T-helper 9 cell (primary cell): ENCODE measurements at places on chromosomes 13 and 19.

GRCh38 chr13:113093580-113094409 lies 11.8 kb upstream of the F7 start:
- DNase-seq = no peak

- DNase-seq = no peak
Observed at GRCh38 chr13:71378961-71379905, 487.8 kb downstream of the DACH1 start.

DNA sequence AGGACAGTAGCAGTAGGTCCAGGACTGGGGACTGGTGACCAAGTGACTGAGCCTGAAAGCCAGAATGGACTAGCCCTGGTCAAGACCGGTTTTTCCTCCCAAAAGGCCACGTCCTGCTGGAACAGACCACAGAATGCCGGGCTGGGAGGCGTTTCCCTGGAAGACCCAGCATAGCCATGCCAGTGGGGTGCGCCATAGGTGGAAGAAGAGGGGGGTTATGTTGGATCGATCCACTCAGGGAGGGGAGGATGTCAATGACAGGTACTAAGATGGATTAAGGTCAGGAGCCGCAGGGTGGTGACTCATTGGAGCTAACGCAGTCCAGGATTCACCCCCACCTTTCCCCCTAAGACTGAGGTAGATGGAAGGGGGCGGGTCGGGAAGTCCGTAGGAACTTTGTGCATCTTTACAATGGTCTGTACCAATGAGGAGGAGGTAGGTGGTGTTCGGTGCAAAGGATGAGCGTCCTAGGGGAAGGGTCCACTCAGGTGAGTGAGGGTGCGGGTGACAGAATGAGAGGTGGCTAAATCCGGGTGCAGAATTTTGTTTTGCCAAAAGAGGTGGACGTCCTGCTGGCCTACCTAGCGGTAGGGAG lies 21.0 kb downstream of the VASP start:
- DNase-seq = no peak

GRCh38 chr19:16949496-16950023 lies 60.8 kb downstream of the F2RL3 start:
- DNase-seq = no peak

DNA sequence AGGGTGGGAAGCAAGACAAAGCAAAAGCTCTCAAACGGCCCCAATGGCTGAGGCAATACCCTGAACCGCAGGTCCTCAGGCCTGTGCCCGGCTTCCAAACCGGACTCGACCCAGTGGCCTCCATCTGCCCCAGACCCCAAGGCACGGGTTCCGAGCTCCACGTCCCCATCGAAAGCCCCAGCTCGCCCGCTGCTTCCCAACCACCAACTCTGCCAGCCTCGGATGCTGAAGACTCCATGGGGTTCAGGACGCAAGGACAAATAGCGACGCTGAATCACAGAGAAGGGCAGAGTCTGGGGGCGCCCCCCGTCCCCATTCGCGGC lies 559 bp downstream of the POLR2E start:
- DNase-seq = no peak

GRCh38 chr19:28208745-28209144 lies 1004.2 kb downstream of the UQCRFS1 start:
- DNase-seq = no peak

DNA sequence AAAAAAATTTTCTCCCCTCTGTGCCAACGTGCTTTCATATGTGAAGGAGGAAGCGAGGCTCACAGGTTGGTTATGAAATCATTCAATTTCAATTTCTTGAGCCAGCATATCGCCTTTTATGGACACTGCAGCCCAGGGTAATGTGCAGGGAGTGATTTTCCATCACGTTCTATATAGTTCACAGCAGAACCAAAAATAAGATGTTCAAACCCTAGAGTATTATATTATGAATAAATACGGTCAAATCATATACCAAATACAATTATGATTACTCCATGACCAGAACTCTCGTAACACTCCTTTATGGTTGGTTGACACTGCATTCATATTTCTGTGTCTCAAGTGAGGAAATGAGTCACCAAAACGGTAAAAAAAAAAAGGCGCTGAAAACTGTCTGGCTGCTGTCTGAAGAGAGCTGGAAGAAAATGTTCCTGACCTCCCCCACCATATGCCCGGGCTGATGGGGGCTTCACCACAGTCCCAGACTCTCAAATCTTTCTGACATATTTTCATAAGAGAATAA lies 75.8 kb upstream of the UBAC2 start:
- DNase-seq = peak; percentile 2

GRCh38 chr13:97306645-97307044 lies 84.5 kb downstream of the MBNL2 start:
- no peak for DNase-seq

DNA sequence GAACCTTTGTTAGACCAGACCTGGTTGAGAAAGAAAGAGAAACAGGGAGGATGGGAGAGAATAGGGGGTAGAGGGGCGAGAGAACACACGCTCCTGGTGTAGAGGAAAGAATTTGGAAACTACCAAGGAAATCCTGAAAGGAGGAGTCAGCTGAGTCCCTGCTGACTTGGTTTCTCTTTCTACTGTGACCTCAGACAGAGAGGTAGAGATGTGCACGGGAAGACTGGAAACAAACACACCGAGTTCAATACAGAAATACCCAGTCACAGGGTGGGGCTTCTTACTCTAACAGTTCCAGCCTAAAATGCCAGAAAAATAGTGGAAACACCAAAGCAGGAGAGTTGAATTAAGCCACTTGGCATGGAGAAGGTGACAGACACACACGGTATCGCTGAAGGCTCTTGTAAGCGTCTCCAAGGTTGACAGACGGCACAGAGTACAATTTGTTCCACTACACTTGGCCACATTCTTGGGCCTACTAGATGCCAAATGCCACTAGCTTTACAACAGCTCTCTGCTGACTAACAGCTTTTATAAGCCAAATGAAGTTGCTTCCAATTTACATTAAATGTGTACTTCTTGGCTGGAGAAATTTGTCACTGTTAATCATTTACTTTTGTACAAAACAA lies 28.1 kb downstream of the LATS2 start:
- no peak for DNase-seq

- no peak for DNase-seq
Observed at GRCh38 chr13:82772816-82773215, 1109.5 kb downstream of the SLITRK1 start.

DNA sequence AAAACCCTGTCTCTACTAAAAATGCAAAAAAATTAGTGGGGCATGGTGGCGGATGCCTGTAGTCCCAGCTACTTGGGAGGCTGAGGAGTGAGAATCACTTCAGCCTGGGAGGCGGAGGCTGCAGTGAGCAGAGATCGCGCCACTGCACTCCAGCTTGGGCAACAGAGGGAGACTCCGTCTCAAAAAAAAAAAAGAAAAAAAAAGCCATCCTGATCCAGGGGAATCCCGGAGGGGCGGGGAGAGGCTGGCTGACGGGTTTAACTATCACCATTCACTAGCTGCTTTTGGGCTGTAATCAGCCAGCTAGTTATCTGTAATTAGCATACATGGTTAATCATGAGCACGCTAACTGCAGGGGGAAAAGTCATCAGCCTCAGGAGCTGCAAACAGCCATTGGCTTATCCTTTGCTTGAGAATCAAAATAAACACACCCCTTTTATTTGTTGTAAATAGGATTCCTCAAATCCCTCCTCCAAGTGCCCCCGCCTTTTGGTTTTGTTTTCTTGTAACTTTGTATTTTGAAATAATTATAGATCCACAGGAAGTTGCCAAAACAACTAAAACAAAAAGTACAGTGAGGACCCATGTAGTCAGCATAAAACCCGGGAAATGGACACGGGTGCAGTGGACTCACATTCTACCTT lies 9.6 kb downstream of the FSD1 start:
- no peak for DNase-seq

- no peak for DNase-seq
Observed at GRCh38 chr13:100828226-100828625, 153.6 kb upstream of the TMTC4 start.

GRCh38 chr19:15471639-15472101 lies 7.3 kb upstream of the RASAL3 start:
- DNase-seq = no peak

DNA sequence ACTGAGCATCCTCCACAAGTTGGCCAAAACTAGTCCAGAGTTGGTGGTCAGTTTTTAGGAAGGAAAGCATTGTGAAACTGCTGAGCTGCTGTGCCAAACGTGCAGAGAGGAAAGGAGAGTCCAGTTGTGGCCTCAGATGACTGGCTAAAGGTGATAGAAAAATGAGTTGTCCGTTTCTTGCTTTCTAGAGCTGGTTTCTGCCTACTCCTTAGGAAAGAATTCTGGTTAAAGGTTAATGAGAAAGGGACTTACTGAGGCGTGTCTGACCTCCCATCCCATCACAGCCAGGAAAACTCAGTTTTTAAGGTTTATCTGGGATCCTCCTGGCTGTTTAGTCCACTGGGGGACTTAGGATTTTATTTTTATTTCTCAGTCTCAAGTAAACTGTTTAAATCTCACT lies 1186.3 kb downstream of the UQCRFS1 start:
- DNase-seq = no peak

DNA sequence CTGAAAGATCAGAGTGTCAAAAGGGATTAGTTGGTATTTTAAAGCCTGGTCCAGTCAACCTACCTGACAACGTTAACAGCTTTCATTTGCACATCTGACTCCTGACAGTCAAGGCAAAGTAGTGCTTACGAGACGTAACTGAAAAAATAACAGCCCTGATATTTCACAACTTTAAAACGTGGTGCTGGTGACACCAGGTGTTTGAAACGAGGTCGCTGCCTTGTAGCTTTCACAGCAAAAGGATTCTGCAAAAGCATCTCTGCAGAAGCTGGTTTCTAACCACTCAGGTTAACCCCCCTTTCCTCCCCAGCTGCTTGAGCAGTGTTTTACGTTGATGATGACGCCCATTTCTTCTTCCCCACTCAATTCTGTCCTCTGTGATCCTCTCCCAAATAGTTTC lies 23.3 kb downstream of the GGACT start:
- DNase-seq = no peak

- DNase-seq = no peak
Observed at GRCh38 chr13:70407486-70407885, 299.2 kb upstream of the KLHL1 start.

DNA sequence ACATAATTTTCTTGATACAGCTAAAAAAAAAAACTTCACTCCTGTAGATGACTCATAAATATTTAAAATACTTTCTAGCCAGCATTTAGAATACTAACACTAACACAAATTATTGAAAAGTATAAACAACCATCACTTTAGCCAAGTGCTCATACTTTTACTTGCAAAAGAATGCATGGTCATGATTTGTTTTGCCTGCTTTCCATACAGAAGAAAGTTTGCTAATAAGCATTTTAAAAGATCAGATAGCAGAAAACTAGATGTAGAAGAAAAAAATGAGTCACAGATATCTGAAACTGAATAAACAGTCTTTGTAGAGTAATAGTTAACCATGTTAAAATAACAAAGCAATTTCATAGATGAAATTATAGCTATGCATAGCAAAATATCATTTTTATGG lies 2280.4 kb upstream of the PCDH20 start:
- no peak for DNase-seq

DNA sequence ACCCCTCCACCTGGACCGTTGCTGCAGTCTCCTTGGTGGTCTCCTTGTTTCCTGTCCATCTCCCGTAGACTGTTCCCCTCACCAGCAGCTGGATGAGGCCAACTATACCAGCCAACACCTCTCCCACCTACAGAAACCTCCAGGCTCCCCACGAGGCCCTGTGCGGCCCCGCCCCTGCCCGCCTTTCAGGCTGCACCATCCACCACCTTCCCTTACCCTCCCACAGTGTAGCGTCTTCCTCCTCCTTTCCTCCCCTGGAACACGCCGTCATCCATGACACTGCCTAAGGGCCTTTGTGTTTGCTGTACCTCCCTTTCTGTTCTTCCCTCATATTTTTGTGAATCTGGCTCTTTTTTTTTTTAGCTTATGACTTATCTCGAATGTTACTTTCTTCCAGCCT lies 23.8 kb upstream of the WDR88 start:
- DNase-seq = no peak

DNA sequence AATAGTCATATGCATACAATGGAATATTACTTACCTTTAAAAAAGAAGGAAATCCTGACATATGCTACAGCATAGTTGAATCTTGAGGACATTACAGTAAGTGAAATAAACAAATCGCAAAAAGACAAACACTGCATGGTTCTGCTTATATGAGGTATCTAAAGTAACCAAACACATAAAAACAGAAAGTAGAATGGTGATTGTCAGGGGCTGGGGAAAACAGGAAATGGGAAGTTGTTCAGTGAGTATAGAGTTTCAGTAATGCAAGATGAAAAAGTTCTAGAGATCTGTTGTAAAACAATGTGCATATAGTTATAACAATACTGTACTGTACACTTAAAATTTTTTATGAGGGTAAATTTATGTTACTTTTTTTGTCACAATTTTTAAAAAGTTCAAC lies 219.4 kb downstream of the KLF5 start:
- no peak for DNase-seq

DNA sequence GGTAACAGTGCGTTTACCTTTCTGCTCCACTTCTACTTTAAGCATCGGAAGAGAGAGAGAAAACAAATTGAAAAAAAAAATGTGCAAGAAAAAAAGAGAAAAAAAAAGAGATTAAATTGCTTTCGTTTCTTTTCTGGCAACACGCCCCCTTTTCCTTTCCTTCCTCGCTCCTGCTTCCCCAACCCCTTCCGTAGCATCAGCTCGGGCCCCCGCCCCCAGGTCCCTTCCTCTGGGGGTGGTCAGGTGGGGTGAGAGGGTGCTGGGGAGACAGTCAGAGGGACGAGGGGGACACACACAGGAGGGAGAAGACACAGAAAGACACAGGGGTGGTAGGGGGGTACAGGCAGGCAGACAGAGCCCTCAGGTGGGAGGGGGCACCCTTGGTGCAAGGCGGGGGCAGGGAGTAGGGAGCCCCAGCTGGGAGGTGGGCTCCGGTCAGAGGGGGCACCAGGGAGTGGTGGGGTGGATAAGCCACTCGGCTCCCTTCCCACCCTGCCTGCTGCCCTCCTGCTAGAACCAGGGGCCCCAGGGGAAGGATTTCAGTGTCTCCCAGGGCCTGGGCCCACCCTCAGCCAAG lies 30.7 kb upstream of the ASF1B start:
- DNase-seq = no peak

DNA sequence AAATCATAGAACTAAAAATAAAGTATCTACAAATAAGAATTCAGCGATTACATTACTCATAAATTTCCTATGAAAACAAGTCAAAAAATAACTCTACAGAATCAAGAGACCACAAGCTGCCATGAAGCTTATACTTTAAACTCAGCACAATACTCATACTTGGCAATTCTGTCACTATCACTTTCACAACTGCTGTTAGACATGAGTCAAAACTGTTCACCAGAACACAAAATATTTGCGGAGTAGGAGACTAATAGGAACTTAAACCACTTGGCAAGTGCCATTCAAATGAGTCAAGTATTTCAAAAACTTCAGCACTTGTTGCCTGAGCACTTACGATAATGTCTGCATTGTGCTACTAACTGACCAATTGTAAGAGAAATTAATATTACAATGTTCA lies 387.8 kb upstream of the GPC6 start:
- DNase-seq = no peak
